ENCODE measurements at places on chromosomes 6 and 20.
A peak's percentile ranks its signal among the peaks of the same experiment; 100 is the strongest.

- DNase-seq: no peak
Observed at GRCh38 chr6:139161817-139162284, 27.0 kb downstream of the HECA start.

- DNase-seq: no peak
Observed at GRCh38 chr20:20023395-20023794, 6.2 kb downstream of the NAA20 start.

DNA sequence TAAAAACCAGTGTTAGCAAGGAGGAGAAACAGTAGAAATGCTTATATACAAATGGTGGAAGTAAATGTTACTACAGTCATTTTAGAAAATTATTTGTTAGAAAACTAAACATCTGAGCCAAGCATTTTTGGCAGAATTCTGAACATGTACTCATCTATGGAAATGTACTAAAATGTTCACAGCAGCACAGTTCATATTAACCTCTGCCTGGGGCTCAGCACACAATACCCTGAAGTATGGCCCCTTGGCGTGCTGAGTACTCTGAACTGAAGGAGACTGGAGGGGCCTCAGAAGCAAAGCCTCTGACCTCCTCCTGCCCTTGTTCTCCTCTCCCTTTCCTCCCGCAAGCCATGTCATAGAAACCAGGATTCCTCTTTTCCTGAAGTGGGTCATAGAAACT, 66.2 kb upstream of the RALGAPA2 start:
- no peak for DNase-seq

- no peak for DNase-seq
Observed at GRCh38 chr6:31585491-31585890, 586 bp upstream of the LST1 start.

DNA sequence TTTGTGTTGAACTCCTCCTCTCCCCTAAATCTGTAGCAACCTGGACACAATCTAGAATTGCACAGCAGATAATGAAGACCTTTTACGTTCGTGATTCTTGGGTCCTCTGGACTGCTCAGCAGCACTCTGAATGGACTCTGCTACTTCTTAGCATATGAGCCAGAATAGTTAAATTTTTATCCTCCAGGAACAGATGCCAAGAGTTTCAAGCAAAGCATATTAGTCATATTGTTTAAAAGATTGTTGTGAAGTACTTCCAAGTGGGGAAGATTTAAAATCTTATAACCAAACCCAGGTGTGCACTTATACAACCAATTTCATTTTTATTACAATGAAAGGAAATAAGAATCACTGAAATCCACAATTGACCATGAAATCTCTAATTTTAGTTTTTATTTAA, 118.9 kb upstream of the EXOC2 start:
- DNase-seq: no peak

GRCh38 chr6:42429042-42429585, 22.6 kb downstream of the TRERF1 start:
- DNase-seq: no peak

GRCh38 chr6:166633732-166634535, 6.9 kb upstream of the RPS6KA2 start:
- peak; percentile 68 for DNase-seq

DNA sequence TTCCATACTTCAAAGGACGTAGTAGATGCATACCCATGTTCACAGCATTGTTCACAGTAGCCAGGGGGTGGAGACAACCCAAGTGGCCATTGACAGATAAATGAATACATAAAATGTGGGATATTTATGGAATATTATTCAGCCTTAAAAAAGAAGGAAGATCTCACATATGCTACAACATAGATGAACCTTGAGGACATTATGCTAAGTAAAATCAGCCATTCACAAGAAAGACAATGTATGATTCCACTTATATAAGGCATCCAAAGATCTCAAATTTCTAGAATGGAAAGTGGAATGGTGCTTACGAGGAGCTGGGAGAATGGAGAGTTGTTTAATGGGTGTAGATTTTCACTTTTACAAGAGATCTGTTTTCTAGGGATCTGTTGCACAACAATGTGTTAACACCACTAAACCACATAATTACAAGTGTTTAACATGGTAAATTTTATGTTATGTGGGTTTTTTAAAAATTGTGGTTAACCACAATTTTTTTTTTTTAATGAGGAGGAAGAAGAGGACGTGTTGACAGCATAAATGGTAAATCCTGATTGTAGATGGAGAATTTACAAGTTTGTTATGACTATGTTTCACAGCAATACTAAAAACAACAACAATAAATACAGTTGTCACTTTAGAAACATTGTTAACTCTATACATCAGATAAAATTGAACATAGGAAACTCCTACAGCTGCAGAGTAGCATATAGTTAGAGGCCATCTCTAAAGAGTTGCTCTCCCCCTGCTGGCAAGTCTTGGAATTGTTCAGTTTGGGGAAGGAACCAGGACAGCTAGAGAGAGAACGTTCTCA, 41.6 kb downstream of the CCN2 start:
- DNase-seq: peak; percentile 77

GRCh38 chr6:138473144-138473543, 26.1 kb downstream of the NHSL1 start:
- no peak for DNase-seq

DNA sequence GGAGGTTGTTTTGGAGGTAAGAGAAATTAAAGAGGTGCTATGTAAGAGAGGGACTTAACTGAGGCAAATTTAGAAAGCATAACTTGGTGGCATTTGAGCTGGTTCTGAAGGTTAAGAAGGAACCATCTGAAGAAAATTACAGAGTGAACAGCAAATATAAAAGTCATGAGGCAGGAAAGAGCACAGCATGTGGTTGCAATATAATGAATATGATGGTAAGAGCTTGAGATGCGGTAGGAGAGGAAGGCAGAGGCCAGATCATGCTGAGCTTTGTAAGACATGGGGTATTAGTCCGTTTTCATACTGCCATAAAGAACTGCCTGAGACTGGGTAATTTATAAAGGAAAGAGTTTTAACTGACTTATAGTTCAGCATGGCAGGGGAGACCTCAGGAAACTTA, 279.1 kb downstream of the UTRN start:
- DNase-seq: no peak

DNA sequence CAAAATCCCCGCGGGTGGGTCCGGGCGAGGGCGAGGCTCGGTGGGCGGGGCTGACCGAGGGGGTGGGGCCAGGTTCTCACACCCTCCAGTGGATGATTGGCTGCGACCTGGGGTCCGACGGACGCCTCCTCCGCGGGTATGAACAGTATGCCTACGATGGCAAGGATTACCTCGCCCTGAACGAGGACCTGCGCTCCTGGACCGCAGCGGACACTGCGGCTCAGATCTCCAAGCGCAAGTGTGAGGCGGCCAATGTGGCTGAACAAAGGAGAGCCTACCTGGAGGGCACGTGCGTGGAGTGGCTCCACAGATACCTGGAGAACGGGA, 809 bp downstream of the HLA-G start:
- no peak for DNase-seq

DNA sequence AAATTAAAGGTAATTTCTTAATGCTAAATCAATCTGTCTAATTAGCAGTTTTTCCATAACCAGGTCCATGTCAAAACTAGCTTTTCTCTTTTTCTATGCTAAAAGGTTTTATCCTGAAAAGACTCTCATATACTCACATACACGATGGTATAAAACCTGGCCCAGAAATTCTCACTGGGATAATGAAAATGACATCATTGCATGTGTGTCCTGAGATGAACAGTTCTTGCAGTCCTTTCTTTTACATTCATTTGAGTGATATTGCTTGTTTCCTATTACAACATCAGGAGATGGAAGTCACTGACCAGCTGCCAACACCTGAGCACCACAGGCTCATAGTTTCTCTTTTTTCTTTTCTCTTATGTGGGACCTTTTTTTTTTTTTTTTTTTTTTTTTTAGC, 7.9 kb upstream of the PRELID3B start:
- no peak for DNase-seq

DNA sequence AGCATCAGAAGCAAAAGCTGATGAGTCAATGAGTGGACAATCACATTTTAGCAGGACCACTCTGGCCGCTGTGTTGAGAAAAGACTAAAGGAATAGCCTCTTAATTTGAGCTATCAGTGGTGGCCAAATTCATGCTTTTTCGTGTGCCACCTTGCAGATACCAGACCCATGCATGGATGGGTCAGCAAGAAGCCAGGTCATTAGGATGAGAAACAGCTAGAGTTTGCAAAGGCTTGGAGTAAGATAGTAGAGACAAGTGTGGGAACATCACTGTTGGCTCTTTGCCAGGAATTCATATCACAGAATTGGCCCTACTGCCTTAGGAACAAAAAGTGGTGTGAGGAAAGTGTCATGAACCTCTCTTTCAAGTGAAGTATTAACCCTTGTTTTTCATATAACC, 25.5 kb downstream of the MRAP2 start:
- no peak for DNase-seq

DNA sequence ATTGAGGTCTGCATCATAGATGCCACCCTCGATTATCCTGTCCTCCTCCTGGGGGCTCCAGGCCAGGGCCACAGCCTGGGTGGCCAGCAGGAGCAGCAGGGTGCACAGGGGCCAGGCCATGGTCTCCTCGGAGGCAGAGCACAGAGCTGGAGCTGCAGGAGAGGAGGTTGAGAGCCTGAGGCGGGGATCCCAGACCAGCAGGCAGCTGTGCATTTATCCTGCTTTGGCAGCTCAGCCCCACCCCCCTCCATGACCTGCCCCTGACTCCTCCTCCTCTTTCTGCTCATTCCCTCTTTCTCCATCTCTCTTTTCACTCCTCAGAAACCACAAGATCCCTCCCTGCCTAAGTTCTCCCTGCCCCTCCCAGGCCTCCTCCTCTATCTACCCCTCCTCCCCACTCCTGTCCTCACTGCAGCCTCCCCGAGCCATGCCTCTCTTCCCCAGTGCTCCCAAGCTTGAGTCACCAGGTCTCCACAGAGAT, at the start of gene CST2:
Gene CST2 (minus strand): TSS at position 189 of the 481 bp plus-strand sequence. CDS start 69 bp downstream, at position 120.
- DNase-seq: peak; percentile 10

DNA sequence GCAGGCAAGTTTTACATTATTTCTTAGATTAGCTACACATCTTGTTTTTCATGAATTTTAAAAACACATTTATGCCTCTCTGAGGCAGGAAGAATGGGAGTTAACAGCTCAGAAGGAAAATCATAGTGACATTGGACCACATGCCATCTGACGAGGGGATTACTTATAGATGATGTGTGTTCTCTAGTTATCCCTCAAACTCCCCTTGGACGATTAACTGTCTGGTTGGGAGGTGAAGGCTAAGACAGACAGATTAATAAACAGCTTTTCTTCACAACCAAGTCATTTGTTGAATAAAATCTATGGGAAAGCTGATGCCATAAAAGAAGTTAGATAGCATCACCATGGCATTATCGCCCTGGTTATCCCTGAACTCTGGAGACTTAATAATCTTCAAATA, 80.0 kb upstream of the PREP start:
- DNase-seq: no peak

DNA sequence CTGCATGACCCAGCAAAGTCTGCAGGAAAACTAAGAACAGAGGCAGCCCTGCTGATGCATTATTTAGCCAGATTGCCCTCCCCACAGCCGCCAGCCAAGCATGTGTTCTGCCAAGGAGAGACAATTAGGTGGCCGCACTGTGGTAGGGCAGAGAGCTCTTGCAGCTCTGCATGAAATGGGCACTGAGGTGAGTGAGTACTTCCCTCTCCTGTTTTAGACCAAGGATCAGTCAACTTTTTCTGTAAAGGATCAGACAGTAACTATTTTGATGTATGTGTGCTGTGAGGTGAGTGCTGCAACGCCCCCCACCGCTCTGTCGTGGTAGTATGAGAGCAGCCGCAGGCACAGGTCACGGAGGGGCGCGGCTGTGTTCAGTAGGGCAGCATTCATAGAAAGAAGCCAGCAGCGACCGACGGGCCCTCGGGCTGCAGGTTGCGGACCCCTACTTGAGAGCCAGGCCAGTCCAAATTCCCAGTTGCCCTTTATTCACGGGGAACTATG, 23.8 kb upstream of the FAM50B start:
- peak; percentile 64 for DNase-seq

- no peak for DNase-seq
Observed at GRCh38 chr6:10184371-10185227, 230.3 kb downstream of the TFAP2A start.

DNA sequence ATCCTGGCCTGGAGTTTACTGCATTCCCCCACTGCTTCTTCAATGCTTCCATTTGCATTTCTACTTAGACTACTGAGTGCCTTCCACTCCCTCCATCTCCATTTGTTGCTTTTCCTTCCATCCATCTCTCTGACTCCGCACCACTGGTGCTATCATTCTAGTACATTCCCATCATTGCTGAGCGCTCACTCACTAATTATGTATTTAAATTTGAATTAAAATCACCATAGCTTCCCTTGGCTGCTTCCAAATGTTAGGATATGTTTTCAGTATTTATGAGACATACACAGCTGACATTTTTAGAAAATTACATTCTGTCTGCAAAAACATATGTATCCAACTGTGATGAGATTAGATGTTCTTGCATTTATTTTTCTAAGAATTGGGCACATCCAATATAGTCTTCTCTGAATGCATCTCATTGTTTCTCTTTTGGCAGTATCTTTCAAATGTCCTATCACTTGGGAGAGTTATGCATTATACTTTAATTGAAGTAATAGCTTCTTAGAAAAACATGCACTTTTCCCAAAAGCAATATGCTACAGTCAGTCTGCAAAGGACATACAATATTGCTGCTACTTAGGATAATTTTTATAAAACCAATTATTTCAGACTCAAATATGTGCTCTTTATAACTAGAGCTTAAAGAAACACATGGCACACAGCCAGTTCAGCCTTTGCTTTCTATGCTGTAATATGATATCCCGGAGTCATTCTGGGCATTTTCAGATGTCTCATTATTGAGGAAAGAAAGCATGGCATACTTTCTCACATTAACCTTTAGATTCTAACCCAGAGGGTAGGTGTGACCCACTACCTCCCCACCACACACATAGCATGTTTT, 12.1 kb upstream of the COL21A1 start:
- DNase-seq: no peak

DNA sequence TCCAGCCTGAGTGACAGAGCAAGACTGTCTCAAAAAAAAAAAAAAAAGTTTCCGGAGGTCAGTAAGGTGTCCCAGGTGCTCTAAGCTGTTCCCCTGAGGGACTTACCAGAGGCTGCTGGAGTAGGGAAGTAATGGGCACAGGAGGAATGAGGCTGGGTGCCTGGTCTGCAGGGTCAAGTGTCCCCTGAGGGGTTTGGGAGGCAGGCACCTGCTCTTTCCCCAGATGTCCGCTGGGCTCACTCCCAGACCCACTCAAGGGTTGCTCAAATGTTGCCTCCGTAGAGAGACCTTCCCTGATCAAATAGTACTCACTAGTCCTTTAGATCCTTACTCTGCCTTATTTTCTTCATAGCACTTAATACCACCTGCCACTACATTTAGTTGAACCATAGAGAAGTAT, 5.4 kb upstream of the MAPK13 start:
- no peak for DNase-seq

DNA sequence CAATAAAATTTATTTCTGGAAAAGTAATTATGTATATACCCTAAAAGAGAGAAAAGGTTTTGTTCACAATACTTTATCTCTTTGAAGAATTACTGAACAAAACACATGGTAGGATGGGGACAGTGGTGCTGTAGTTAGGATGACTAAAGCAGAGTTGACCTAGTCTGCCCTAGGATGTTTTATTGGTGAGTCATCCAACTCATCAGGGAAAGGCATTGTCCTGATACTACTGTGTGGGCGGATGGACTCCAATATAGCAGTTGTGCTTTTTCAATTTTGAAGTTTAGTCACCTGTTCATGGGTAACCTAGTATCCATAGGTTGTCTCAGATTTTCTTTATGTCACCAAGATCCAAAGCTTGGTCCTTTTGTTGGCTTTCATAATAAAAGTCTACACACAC, 53.3 kb upstream of the EYS start:
- peak; percentile 16 for DNase-seq
